Uterus (tissue), 4 donors: ENCODE measurements at places on chromosomes 3 and 15. TPM values are rescaled to one million over a fixed set of nuclear protein-coding genes. Genes with fewer than 3 reads are reported as not detected.
A peak's percentile ranks its signal among the peaks of the same experiment; 100 is the strongest.

DNA sequence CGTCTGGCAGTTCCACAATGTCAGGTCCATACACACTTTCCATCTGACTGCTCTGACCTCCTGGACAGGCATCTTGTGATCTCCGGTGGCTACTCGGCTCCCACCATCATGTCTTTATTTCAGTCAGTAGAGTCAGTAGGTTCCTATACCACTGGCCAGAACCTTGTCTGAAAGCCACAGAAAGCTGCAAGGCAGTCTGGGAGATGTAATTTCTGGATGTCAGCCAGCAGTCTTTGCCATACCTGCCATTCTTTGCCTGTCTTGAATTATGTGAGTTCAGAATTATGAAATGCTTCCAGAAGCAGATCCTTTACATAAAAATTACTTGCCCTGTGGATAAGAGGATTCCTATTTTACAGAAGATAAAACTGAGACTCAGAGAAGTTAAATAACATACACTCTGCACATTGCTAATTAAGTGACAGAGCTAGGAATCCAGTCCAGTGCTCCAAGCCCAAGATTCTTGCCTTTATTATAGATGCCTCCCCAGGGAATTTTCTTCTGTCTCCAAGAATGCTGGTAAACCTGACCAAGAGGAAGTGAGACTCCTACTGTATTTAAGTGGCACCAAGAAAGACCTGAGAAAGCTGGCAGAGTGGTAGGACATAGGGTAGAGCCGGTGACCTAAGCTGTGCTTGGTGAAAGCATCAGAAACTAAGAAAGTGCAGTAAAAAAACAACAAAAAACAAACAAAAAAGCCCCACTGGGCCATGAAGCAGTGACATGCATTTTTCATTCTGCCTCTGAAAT lies 75.6 kb downstream of the IQCH start:
- no peak for DNase-seq

DNA sequence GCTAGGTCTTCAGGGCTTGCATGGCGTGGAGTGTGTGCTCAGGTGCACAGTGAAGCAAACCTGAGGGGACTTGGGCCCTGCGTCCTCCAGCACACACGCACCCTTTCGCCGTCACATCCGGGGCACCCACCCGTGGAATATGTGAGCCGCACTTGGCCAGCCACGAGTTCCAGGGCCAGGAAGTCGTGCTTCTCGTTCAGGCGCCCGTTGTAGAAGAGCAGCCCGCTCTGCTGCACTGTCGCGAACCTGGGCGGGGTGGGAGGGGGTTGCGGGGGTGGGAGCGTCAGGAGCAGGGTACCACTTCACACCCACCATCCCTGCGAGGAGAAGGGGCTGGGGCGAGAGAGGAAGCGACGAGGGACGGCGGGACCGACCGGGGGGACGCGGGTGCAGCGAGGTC lies 7.1 kb downstream of the CELSR3 start:
- no peak for DNase-seq

- no peak for DNase-seq
These were observed 39.6 kb upstream of the LAMP3 start for GRCh38 chr3:183202004-183202722.

- DNase-seq: no peak
These were observed 259.8 kb upstream of the WNT5A start for GRCh38 chr3:55746808-55747413.

DNA sequence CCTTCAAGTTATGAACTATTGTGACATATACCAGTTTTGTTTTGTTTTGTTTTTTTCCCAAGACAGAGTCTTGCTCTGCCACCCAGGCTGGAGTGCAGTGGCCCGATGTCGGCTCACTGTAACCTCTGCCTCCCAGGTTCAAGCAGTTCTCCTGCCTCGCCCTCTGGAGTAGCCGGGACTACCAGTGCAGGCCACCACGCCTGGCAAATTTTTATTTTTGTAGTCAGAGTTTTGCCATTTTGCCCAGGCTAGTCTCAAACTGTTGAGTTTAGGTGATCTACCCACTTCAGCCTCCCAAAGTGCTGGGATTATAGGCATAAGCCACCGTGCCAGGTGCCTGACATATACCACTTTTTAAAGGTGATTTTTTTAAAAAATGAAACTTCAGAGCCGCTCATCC lies 74.6 kb downstream of the ARRDC4 start:
- no peak for DNase-seq

DNA sequence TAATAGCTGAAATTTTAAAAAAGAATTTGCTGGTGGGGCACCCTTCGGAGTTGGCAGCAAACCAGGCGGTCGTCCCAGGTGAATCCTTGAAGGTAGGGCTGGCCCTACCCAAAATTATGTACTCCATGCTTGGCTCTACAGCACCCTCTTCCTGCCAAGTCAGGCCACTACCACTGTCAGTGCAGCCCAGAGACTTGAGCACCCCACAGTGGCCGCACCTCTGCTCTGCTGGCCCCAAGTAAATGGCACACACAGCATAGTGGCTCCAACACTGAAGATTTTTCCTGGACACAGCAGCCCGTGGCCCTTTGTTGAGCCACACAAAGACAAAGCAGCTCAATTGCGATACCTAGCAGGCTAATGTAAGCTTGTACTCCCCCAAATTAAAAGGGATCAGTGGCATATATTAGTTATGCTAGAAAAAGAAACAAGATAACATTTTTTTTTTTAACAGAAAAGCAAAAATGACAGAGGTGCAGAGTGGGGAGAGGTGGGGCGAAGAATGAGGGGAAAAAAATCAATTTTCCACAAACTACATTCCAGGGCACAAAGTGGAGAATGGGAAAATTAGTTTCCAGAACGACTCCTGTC lies 250.5 kb downstream of the UACA start:
- DNase-seq: no peak

GRCh38 chr3:181484026-181484425 lies 227.7 kb upstream of the SOX2 start:
- DNase-seq: no peak

- DNase-seq: peak; percentile 65
These were observed 3.5 kb upstream of the MTFMT start for GRCh38 chr15:65032801-65033537.

GRCh38 chr3:125166599-125167136 lies 45.9 kb downstream of the SLC12A8 start:
- DNase-seq: no peak

GRCh38 chr3:152283492-152284381 lies 15.0 kb downstream of the MBNL1 start:
- no peak for DNase-seq

DNA sequence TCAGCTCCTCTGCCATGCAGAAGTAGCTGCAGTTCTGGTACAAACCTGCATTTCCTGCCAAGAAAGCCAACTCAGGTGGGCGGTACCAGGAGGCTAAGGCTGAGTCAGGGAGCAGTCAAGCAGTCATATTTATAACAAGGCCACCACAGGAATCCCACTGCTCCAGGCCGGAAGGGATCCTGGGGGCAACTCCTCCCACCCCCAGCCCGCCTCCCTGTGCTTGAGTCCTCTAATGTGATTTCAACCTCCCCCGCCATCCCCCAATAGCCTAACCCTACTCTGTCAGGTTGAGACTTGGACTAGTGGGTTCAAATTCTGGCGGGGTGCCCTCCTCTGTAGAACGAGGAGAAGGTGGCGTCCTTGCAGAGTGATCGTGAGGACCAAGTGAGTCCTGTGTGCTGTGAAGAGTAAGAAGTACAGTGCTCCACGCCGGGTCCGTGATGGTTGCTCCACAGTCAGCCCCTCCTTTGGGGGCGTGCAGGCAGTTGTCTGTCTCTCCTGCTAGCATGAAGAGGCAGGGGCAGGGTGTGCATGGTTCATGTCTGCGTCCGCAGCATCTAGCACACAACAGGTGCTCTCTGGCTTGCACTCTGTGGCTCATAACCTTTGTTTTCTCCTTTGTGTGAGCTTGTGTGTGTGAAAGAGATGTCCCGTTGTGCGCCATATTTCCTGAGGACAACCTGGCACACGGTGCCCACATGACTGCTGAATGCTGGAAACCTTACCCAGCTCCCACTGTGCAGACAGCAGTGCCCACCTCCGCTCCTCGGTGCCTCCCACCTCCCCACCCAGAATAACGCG lies 78.3 kb downstream of the SMAD6 start:
- peak; percentile 54 for DNase-seq

DNA sequence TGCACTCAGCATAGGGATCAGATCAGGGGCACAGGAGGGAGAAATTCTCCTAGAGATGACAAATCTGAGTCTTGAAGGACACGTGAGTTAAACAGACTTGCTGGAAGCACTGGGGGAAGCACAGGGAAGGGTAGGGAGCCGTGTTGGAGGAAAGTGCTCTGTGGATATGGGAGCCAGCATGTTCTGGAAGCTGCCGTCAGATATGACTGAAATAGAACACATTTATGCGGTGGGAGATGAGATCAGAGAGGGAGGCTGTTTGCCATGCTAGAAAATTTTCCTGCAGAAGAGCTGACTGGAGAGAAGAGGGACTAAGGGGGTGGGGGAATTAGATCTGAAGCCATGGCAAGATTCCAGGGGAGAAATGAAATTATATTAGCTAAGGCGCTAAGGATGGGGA lies 1.8 kb downstream of the TAMM41 start:
- DNase-seq: no peak

CAPN3 gene
- 5.9 TPM for total RNA-seq

TNFSF10 gene
- 30.1 TPM for total RNA-seq

GALNT15 gene
- 85.2 TPM for total RNA-seq

HHATL gene
- total RNA-seq: not detected

GOLGA6D gene
- not detected for total RNA-seq
